ENCODE measurements at places on chromosomes 2 and 18. TPM values are rescaled to one million over a fixed set of nuclear protein-coding genes. Genes with fewer than 3 reads are reported as not detected.

The CYP27C1 gene
- total RNA-seq = 24.9 TPM

DNA sequence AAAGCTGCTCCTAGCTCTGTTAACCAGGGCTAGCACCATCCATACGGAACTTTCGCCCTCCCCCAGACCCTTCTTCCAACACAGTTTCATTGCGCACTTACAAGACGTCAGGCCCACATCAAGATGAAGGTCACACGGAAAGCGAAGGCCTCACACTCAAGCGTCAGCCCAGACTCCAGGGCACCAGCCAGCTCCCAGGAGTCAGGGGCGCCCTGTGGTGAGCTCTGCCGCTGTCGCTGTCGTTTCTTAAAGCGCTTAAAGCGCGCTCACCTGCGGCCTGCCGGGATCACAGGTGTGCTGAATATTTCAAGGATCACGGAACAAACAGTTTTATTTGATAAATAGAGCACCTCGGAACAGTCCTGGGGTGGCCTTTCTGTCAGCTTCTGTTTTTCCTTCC lies 163.1 kb downstream of the CDH20 start:
- no peak for DNase-seq
- H3K36me3 ChIP-seq = no peaks in the 10 kb centered on the region
- no peak overlapping the region for H3K27ac ChIP-seq

The GPR35 gene
- total RNA-seq = 2.5 TPM

- H3K4me1 ChIP-seq = no peaks in the 10 kb centered on the region
- H3K27me3 ChIP-seq = no peaks in the 10 kb centered on the region
- H3K4me3 ChIP-seq = no peak overlapping the region
- no peaks in the 10 kb centered on the region for H3K36me3 ChIP-seq
- no peak for DNase-seq
These were observed 42.6 kb upstream of the CD302 start for GRCh38 chr2:159840616-159841015.

DNA sequence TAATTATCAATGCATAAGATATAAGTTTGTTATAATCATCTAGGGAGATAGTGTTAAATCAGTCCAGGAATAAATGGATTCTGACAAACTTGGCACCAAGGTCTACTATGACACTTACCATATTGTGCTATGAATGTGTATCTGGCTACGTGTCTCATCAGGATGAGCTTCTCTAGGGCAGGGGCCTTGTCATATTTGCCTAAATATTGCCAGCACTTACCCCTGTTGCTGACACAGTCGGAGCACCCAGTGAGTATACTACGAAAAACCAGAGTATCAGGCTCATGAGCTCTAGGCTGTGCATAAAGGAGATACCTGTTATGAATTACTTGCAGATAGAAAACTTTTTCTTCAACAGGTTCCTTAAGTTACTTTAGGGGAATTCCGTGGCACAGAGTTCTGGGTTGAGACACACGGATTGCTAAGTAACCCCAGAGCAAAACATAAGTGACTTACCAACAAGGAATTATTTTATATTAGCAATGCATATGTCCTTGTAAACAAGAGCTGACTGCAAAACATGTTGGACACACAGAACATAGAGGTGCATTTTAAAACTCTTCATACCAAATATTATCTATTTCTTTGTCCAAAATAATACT lies 7.7 kb upstream of the TTC39C start:
- DNase-seq = no peak
- H3K4me1 ChIP-seq = peaks cover 7% of the 10 kb centered on the region
- no peaks in the 10 kb centered on the region for H3K36me3 ChIP-seq
- H3K27ac ChIP-seq = no peak overlapping the region
- H3K27me3 ChIP-seq = peaks cover 43% of the 10 kb centered on the region
- H3K4me3 ChIP-seq = no peak overlapping the region

- H3K27ac ChIP-seq = peak within 1 kb of the TSS; percentile 76
- peaks cover 28% of the 10 kb centered on the region for H3K4me1 ChIP-seq
- no peaks in the 10 kb centered on the region for H3K27me3 ChIP-seq
- DNase-seq = peak; percentile 92
- H3K4me3 ChIP-seq = peak within 1 kb of the TSS; percentile 94
These were observed at the start of gene FMNL2 for GRCh38 chr2:152335016-152335725. TSS of gene FMNL2 (plus strand) at chr2:152335174.

DNA sequence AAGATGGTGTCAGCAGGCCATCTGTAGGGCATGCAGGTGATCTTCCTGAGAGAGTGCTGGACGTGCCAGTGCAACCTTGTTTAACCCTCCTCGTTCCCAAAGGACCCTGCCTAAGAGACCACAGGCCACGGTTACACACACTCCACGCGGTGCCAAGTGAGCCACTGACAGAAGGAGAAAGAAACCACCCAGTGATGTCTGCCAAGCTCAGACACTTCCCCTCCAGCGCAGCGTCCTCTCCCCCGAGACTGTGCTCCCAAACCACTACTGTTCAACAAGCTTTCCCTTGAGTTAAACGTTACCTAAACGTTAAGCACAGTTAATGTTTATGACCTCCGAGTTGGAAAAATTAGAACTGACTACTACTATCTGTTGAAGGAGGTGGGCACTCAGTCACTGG lies 119.1 kb upstream of the NCK2 start:
- peaks cover 75% of the 10 kb centered on the region for H3K27me3 ChIP-seq
- no peak overlapping the region for H3K4me3 ChIP-seq
- H3K36me3 ChIP-seq = no peaks in the 10 kb centered on the region
- no peak for DNase-seq

GRCh38 chr2:172280571-172281361 lies 146.6 kb upstream of the ITGA6 start:
- H3K27me3 ChIP-seq = no peaks in the 10 kb centered on the region
- no peak overlapping the region for H3K4me3 ChIP-seq
- DNase-seq = no peak
- peaks cover 47% of the 10 kb centered on the region for H3K4me1 ChIP-seq
- peaks cover 3% of the 10 kb centered on the region for H3K36me3 ChIP-seq

- H3K36me3 ChIP-seq = peaks cover 7% of the 10 kb centered on the region
- no peaks in the 10 kb centered on the region for H3K4me1 ChIP-seq
- H3K27ac ChIP-seq = no peak overlapping the region
- H3K27me3 ChIP-seq = no peaks in the 10 kb centered on the region
- no peak overlapping the region for H3K4me3 ChIP-seq
These were observed 239.9 kb upstream of the CTAGE1 start for GRCh38 chr18:22657619-22658018.

DNA sequence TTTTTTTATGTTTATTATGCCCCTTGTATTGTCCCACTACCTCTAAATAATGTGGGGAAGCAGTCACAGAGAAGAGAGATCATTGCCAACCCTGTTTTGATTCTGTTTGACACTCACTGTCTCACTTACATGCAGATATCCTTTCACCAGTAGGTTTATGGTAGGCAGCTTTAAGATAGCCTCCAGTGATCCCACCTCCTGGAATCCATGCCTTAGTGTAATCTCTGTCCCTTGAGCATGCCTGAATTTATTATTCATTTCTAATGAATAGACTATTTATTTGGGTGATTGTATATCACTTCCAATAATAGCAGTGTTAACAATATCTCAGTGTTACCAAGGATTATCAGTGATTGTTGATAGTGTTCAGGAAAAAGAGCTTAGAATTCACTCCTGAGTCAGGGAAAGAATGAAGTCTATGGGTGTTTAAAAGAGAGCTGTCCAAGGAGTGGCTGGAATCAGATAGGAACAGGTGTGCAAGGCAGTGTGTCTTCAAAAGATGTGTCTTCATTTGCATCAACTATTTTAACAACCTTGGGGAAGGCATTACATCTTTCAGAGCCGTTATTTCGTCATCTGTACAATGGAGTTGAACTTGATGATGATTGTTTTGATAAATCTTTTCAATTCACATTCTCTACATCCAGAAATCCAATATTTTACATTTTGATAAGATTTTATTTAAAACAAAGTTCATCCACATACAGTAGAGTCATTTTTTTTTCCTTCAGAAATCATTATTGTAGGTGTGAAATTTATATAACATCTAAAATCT lies 31.9 kb downstream of the PKP4 start:
- H3K4me3 ChIP-seq = no peak overlapping the region
- peak overlapping the region; percentile 83 for H3K27ac ChIP-seq
- H3K27me3 ChIP-seq = no peaks in the 10 kb centered on the region
- no peak for DNase-seq
- H3K4me1 ChIP-seq = peaks cover 67% of the 10 kb centered on the region

GRCh38 chr2:221581986-221582385 lies 9.9 kb upstream of the EPHA4 start:
- DNase-seq = no peak
- H3K4me1 ChIP-seq = no peaks in the 10 kb centered on the region
- peaks cover 58% of the 10 kb centered on the region for H3K27me3 ChIP-seq
- no peak overlapping the region for H3K27ac ChIP-seq
- no peak overlapping the region for H3K4me3 ChIP-seq

The VIL1 gene
- 0.57 TPM for total RNA-seq

- H3K4me1 ChIP-seq = peaks cover 8% of the 10 kb centered on the region
- DNase-seq = no peak
- H3K27ac ChIP-seq = no peak overlapping the region
- H3K4me3 ChIP-seq = no peak overlapping the region
These were observed 184.7 kb downstream of the SATB2 start for GRCh38 chr2:199273042-199273511.

Data from osteocyte (in vitro differentiated cells).